ENCODE measurements at places on chromosomes 7 and 10.
A peak's percentile ranks its signal among the peaks of the same experiment; 100 is the strongest.

GRCh38 chr7:123865517-123866117 is 20.6 kb downstream of the HYAL4 start:
- no peak for DNase-seq

DNA sequence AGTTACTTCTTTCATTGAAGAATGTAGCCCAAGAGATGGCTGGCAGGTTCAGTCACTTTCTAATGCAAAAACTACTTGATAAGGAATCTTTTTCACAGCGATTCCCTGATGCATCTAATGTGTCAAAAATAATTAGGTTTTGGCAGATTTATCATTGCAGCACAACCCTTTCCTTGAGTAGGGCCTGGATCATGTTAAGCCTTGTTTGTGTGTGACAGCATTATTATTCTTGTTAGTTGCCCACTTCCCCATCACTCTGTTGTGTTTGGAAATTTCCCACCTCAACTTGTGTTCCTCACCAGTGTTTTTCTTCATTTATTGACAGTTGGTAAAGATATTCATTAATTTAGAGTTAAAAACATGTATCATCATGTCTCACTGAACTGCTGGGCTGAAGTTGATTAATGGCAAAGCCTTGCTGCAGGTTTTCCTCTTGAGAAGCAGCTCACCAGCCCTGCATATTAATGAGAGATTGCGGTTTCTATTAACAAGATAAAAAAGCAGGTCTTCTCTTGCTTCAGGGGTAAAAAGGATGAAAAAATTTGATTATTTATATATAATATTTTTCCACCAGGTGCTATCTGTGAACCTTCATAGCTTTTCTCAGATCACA is 233.3 kb upstream of the MDFIC start:
- DNase-seq, result no peak

- DNase-seq, result no peak
Measured at GRCh38 chr10:90318659-90319058, 539.2 kb downstream of the HTR7 start.

GRCh38 chr10:79392506-79393176 is 45.4 kb downstream of the PPIF start:
- peak; percentile 33 for DNase-seq

DNA sequence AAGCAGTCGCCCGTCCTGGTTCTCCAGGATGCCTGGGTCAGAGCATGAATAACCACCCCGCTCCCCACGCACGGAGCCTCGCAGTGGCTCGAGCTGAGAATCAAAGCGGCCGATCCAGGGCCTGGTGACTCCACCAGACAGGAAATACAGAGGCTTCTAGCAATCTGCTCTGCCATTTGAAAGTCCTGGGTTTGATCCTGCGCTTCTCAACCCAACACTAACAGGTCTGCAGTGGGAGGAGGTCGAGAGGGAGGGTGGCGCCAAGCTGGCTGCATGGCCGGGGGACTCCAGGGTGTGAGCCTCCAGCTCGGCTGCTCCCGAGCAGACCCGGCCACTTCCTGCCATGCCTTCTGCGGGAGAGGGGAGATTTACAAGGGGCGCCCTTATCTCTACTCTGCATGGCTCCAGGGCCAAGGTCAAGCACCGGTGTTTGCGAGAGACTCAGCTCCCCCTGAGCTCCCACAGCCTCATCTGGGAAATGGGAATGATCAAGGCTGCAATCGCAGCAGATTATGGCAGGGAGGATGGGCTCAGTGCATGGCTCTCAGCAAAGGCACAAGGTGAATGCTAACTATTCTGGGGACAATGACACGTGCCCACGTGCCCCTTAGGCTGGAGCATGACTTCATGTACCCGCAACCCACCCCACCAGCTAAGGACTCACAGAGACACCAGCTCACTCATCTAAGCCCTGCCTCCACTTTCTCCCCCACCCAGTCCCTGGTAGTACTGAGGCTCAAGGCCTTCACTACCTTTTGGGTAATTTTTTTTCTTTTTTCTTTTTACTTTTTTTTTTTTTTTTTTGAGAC is 73.9 kb upstream of the TNRC18 start:
- DNase-seq, result no peak

- no peak for DNase-seq
Measured at GRCh38 chr7:24728121-24728500, 29.2 kb downstream of the GSDME start.

DNA sequence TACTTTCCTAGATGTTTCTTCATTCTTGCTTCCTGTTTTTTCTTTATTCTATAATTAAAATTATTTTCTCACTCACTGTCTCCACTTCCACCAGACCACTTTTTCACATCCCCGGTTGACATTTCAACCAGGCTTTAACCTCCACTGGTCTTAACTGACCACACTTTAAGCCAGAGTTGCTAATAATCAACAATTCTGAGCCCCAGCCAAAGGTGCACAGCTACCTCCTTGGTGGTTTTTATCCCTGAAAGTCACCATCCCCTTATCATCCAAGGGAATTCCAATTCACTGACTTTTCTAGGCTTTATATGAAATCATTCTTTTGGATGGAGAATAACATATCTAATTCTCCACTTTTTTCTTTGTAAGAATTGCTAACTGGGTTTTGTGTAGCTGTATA is 138.9 kb downstream of the FRMD4A start:
- DNase-seq, result no peak

- DNase-seq, result no peak
Measured at GRCh38 chr7:99672573-99672972, 7.2 kb downstream of the CYP3A5 start.

DNA sequence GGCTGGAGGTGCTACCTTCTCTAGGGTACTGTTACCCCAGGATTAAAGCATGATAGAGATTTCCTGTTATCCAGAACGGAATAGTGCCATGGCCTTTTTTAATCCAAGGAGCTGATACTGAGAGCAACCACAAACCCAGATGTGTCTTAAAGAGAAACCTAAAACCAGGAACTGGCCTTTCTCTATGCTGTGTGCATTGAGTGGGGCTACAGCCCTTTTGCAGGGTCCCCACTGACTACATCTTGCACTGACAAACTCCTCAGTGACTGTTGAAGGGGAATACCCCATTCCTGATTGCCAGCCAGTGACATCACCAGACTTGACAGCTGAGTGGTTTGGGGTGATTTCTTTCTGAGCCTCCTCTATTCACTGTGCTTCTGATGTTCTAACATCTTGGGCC is 81.9 kb upstream of the CAPZA2 start:
- no peak for DNase-seq

DNA sequence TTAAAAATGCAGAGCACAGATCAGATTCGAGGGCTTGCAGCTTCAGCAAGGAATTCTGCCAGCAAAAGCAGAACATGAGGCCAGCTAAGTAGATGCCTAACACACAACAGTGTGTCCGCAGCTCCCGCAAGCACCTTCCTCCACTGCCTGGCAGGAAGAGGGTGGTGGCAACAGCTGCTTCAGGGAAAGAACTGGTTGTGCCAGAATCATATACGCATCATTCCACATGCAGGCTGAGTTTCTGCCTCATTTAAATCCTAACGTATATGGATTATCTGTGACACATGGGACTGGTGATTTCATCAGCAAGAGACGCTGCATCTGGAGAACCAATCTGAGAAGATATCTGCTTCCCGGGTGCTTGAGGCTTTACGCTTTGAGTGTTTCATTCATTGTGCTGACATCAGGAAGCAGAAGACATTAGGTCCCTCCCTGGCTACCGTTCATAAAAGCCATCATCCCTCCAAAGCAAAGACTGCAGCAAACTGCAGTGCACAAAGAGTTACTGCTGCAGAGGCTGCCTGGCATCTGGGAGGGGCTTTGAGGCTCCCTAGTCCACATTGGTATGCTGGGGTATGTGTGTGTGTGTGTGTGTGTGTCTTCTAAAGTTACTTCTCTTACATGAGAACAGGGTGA is 78.8 kb downstream of the FAM13C start:
- no peak for DNase-seq

DNA sequence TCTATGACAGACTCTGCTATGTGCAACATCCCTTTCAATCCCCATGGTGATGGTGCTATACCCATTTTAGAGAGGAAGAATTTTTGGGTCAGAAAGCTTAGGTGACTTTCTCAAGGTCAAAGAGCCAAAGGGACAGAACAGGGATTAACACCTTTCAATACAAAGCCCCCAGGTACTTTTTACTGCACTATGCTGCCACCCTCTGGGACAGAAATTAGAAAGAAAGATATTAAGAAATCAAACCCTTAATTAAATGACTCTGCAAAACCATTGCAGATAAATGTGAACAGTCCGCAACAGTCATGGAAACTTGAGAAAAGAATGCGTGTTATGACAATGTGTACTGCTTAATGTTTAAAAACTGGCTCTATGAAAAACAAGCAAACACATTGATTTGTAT is 673.7 kb downstream of the MAGI2 start:
- DNase-seq, result no peak

DNA sequence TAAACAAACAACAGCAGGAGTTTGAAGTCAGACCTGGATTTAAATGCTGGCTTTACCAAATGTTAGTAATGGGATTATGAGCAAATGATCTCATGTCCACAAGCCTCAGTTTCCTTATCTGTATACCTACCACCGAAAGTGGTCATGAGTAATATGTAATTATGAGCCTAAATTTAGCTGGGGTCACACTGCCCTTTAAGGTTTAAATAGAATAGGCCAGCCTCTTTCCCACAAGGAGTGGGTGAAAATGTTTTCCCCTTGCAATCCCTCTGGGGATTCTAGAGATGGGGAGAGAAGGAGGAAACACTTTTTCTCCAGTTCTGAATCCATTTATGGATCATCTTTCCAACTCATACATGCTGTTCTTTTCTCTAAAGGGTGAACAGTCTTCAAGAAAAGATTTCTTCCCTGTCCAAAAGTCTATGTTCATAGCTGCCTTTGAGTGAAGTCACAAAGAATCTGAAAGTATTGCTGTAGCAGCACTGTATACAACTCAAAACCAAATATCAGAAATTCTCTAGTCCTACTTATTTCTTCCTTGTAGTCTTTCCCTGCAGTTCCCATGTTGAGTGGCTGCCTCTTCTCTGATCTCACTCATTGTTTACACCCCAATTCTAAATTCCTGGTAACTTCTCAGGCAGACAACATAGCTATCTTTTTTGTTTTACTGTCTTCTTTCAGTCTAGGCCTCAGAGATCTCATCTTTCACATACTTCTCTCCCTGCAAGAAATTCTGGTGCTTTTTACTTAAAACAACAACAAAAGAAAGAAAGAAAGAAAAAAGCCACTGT is 7.4 kb upstream of the TSPAN12 start:
- no peak for DNase-seq

- no peak for DNase-seq
Measured at GRCh38 chr7:29345590-29345989, 151.0 kb downstream of the CHN2 start.

GRCh38 chr7:36792421-36792820 is 68.1 kb upstream of the AOAH start:
- no peak for DNase-seq

DNA sequence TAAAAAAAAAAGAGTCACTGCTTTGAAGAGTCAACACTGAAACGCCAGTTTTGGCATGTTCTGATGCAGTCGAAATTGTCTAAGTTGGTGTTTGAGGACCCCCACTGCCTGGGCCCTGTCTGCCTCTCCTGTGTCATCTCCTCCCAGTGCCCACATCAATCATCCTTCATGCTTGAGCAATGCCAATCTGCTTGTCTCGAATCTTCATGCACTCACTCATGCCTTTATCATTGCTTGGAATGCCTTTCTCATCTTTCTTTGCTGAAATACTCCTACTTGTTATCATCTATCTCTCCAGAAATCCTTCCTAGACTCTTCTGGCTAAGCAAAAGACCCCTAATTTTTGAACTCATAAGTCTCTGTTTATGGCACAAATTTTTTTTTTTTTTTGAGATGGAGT is 42.1 kb upstream of the PLPP4 start:
- no peak for DNase-seq

GRCh38 chr10:124409696-124410095 is 9.0 kb downstream of the OAT start:
- no peak for DNase-seq

Data from sciatic nerve (tissue), 2 donors.